ENCODE measurements at places on chromosomes 7 and 10.

DNA sequence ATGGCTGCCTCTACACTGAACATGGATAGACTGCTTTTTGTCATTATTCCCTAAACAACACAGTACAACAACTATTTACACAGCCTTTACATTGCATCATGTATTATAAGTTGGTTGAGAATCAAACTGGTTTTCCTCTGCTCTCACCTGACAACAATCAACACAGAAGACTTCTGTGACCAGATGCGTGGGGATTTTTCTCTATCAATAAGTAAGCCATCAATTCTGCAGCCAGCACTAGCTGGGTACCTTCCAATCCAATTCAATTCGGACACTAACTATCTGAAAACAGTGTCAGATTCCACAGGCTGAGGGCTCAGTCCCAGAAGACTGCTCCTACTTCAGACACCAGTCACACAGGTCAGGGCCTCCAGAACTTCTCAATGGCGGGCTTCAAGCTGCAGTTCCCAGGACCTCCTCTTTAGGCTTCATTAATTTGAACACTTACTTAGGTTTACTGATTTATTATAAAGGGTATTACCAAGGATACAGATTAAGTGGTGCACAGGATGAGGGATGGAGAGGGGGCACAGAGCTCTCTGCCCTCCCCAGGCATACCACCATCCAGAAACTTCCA is 36.4 kb upstream of the ASL start:
- no peak for DNase-seq

DNA sequence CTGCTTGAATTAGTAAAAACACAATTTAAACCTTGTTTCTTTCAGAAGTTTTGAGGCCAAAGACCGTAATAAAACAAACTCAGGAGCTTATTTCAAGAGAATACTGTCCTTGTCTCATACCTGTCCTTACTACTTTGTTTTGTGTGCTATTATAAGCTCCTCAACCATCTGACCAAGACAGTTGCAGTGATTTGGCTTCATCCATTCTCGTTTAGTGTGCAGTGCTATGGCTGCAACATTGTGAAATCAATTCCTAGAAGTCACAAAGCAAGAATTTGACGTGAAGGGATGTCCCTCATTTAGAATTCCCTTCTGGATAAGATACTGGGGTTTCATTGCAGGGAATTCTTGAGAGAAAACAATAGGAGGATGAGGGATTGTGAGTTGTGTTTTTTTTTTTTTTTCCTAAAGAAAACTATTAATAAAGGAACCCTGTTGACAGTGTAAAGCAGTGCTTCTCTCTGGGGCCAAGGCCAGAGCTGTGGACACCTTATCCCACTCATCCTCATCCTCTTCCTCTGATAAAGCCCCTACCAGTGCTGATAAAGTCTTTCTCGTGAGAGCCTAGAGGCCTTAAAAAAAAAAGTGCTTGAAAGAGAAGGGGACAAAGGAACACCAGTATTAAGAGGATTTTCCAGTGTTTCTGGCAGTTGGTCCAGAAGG is at the start of gene OIT3:
OIT3 (plus strand) TSS at position 604 of the 663 bp plus-strand sequence. CDS start 60 bp downstream, outside the sequence.
- DNase-seq = no peak

GRCh38 chr10:100744987-100745881 is at the start of gene PAX2:
TSS of gene PAX2 (plus strand) at chr10:100745582. CDS start at chr10:100746261, 679 bp downstream.
- no peak for DNase-seq

DNA sequence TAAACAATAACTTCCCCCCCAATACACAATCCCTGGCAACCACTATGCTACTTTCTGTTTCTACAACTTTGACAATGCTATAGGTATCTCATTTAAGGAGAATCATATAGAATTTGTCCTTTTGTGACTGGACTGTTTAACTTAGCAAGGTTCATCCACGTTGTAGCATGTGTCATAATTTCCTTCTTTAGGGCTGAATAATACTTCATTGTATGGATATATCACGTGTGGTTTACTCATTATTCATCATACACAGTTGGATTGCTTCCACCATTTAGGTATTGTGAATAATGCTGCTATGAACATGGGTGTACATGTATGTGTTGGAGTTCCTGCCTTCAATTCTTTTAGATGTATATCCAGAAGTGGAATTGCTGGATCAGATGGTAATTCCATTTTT is 111.0 kb downstream of the LMBR1 start:
- DNase-seq = no peak

DNA sequence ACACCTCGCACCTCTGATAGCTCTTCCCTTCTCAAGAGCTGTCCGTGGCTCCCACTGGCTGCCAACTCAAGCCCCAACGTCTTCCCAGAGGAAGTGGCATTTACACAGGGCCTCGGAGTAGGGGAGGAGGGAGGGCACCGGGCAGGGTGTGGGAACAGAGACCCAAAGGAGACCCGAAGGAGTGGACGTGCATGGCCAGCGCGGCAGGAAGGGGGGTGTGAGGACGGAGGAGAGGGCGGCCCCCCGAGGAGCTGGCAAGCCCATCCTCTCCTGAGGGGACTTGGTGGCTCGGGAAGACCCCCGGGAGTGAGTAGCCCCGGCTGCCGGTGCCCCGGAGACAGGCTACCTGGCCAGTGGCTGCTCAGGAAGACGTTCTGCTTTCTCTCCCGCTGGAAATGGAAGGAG is 85.9 kb downstream of the FOXL3 start:
- DNase-seq = no peak

DNA sequence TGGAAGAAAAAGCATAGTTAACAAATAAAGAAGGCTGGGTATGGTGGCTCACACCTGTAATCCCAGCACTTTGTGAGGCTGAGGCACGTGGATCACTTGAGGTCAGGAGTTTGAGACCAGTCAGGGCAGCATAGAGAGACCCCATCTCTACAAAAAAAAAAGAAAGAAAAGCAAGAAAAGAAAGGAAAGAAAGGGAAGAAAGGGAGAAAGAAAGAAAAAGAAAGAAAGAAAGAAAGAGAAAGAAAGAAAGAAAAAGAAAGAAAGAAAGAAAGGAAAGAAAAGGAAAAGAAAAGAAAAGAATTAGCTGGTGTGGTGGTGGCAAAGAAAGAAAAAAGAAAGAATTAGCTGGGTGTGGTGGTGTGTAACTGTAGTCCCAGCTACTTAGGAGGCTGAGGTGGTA is 3.1 kb upstream of the HILPDA start:
- DNase-seq = no peak

GRCh38 chr7:44324204-44324480 is 1.3 kb downstream of the CAMK2B start:
- no peak for DNase-seq

- DNase-seq = no peak
These were observed 11.0 kb upstream of the DNTT start for GRCh38 chr10:96292971-96293920.

- DNase-seq = no peak
These were observed 117.2 kb upstream of the SEMA3C start for GRCh38 chr7:81036057-81036456.

DNA sequence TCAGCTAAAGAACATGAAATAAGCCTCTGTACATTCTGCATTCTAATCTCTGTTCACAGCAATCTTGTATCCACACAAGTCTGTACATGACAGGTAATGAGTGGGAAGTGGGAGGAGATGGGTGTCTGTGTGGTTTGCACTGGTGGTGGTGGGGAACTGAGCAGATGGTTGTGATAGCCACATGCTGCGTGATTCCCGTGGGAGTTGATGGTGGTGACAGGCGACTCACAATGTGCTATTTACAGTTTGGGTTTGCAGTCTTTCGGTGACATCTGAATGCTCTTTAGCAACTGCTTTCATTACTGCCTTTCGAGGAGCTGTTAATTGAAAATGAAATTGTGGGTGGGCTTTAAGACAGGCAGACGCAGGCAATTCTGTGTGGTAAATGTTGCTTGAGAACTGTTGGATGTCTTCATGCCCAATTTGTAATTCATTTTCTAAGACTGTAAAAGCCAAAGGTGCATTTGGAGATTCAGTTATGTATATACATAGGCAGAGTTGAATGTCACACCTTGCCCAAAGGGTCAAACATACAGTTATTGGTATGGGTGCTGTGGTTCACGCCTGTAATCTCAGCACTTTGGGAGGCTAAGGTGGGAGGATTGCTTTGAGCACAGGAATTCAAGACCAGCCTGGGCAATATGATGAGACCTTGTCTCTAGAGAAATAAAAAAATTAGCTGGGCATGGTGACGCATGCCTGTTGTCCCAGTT is 308.2 kb downstream of the AUTS2 start:
- DNase-seq = no peak

GRCh38 chr10:16909271-16909767 is 92.1 kb upstream of the RSU1 start:
- no peak for DNase-seq

DNA sequence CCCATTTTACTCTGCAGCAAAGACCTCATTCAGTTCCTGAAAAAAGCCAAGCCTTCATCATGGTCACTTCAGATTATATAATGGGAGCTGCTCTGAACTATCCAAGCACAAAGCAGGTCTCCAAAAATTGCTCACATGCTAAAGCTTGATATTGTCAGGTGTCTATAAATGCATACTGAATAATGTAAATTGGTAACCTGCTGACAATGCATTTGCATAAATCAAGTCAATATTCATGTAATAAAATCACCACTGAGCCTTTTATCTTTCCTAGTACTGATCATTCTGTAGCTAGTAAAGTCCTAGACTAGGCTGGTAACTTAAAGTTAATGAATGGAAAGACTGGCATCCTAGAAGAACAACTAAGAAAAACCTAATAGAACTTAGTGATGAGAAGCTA is 188.3 kb downstream of the IMMP2L start:
- no peak for DNase-seq

DNA sequence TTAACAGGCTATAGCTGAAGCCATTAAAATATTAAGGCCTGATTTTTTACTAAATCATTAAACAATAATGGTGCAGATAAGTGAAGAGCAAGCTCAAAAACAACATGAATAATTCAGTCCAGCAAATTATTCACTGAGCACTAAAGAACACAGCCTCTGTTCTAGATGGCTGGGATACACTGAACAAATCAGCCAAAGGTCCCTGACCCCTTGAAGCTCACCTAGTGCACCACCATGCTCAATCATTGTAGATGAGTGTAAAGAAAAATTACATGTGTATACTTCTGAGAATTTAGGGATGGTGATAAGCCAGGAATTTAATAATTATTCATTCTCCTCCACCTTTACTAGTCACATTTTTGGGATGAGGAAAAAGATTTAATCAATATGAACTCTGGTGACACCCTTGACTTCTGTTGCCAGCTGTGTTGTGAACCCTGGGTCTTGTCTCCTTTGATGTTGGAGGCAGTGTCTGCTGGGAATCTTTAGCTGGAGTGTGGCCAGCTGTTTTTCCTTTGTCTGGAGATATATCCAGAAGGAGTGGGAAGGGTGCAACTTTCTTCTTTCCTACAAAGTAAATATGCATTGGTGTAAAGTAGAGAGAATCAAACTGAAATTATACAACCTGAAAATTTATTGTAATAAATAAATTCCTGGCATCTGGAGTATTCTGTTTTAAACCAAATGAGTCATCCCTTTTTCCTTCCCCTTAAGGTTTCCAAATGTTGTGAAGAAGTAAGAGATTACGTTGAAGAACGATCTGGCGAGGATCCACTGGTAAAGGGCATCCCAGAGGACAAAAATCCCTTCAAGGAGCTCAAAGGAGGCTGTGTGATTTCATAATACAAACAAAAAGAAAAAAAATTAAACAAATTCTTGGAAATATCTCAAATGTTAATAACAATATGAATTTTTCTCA is 4.0 kb downstream of the GNGT1 start:
- DNase-seq = no peak

- DNase-seq = no peak
These were observed 37.4 kb downstream of the C7orf33 start for GRCh38 chr7:148628011-148628410.

- DNase-seq = no peak
These were observed 562.6 kb upstream of the GALNT17 start for GRCh38 chr7:70569335-70569819.

DNA sequence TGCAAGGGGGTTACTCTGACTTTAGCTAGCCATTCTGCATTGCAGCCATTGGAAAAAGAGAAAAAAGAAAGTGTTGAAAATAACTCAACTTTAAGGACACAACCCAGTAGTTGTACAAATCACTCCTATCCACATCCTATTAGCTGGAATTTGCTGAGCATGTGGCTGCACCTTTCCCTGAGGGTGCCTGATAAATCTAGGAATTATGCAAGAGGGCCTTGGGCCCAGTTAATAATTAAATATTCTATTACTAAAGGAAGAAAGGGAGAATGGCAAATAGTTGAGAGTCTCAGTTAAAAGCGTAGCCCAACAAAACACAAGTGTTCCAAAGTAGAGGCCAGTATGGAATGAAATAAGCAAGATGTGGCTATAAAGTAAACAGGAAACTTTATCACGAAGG is 200.9 kb upstream of the CNTNAP2 start:
- DNase-seq = no peak

GRCh38 chr10:97321032-97321803 is 2.1 kb downstream of the FRAT1 start:
- no peak for DNase-seq

DNA sequence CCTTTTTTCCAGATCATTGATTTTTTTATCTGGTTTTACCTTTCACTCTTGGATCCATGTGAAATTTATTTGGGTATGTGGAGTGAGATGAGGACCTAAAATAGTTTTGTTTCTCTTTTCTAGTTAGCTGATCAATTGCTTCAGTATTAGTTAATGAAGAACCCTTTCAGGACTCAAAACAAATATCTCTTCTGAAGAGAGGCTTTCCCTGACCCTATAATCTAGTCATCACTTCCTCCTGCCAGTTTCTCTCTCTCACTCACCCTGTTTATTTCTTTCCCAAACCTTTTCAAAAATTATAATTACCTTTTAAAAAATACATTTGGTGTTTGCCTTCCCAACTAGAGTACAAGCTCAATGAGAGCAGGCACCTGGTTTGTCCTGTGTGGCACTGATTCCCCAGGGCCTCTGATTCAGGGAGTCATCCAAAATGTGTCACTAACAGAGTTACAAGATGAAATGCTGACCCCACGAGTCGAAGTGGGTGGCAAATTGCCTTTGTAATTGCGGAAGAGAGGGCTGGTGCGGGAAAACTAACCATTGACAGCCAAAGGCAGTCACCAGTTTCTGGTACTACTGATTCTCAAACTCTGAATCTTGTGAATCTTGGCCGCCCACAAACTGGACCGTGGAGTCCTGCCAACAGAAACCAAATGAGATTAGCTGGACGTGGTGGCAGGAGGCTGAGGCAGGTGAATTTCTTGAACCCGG is 2.4 kb downstream of the TMEM140 start:
- no peak for DNase-seq

DNA sequence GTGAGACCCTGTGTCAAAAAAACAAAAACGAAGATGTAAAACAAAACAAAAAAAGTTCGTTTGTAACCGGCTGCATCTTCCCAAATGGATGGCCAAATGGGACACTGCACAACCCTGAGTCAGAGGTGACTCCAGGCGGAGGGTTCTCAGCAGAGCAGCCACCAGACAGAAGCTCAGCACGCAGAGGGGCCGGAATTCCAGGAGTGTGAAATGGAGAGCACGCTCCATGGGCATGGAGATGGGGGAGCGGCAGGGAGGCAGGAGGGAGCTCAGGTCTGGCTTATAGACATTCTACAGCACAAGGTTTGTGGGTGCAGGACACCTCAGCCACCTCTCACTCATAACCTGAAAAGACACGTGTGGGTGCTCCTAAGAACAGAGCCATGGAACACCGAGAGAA is 227.0 kb downstream of the MAD1L1 start:
- DNase-seq = no peak

GRCh38 chr10:79097021-79097872 is 28.5 kb downstream of the ZMIZ1 start:
- DNase-seq = no peak

- DNase-seq = no peak
These were observed 7.9 kb downstream of the LUC7L2 start for GRCh38 chr7:139367438-139368155.
